ENCODE measurements at places on chromosomes 1 and 21. TPM values are rescaled to one million over a fixed set of nuclear protein-coding genes. Genes with fewer than 3 reads are reported as not detected.
A peak's percentile ranks its signal among the peaks of the same experiment; 100 is the strongest.

DNA sequence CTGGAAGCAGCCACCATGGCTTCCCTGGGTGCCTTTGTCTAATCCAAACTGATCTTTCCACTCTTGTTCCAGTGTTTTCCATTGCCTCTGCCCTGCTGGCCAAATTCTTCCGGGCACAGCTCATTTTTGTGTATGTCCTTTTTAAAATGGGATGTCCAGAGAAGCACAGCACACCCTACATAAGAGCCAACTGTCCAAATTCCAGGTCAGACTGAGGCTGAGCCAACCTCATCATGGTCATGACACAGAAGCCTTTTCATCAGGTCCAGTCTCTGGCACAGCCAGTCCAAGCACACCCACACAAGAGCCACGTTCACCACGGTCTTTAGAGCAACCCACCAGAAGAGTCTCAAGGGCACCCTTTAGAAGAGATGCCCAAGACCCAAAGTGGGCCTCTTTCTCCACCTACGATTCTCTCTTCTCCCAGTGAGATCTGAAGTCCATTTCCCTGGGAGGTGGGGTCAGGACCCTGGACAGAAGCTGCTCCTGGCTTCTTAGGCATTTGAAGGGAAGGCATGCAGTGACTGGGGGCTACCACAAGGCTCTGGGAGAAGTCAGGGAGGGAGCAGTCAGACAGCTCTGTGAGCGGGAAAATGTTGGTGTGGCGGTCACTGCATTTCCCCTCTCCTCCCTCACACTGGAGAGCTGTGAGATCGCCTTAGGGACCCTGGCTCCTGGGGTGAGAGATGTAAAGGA lies 53.2 kb downstream of the SYT2 start:
- no peak for DNase-seq

DNM3 gene
- 4.5 TPM for polyA plus RNA-seq

AMY2B gene
- polyA plus RNA-seq: 28.9 TPM

PTPN7 gene
- 1.6 TPM for polyA plus RNA-seq

GRCh38 chr1:50424884-50425375 lies 1.7 kb upstream of the DMRTA2 start:
- no peak for DNase-seq

DNA sequence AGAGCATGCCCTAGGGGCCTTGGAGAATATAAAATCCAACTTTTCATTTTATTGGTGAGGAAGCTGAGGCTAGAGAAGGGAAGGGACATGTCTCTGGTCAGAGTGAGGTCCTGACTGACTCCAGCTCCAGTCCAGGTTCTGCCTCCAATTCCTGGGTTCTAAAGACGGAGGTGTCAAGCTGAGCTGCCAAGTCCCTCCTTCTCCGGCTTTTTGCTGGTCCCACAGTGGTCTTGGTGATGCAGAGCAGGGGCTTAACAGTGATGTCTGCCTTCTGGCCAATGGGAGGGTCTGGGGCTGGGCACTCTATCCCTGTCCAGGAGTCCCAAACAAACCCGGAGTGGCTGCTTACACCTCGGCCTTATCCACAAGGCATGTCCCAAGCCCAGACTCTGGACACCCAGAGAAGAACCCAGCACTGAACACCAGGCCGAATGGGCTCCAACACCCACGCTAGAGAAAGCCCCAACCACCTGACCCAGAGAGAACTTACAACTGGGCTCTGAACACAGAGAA lies 104.8 kb downstream of the EBNA1BP2 start:
- DNase-seq: no peak

KRTAP11-1 gene
- polyA plus RNA-seq: not detected

GRCh38 chr1:109616391-109616790 lies 3.0 kb downstream of the GNAT2 start:
- DNase-seq: no peak

PCP4 gene
- 13.0 TPM for polyA plus RNA-seq

GRCh38 chr1:111739925-111740765 lies 950 bp upstream of the INKA2 start:
- DNase-seq: peak; percentile 41

DNA sequence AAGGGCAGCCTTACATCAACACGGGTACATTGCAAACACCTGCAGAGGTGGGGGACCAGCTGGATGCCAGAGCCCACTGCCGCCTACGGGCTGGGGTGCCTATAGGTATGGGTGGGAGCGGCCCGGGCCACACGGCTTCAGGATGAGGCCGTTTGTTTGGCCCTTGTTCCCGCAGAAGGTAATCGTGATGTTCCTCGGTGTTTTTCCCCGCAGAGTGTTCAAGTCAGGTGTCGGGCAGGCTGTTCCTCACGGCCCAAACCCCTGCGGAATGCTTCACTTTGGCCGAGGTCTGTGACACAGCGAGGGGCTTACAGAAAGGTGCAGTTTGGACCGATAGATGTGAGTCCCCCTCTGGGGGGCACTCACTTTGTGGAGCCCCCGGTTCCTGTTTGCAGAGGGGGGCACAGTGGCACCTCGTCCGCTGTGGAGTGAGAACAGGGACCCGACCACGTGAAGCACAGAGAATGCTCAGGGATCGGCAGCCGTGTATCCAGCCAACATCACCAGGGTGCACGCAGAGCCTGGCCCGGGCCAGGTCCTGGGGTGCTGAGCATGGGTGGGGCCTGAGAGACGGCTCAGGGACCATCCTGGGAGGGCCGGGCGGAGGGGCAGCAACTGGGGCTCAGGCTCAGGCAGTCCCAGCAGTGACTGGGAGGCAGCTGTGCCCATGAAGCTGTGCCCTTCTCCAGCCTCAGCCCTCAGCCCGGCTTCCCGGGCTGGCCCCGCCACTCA lies 453 bp upstream of the TTLL10 start:
- no peak for DNase-seq

DNA sequence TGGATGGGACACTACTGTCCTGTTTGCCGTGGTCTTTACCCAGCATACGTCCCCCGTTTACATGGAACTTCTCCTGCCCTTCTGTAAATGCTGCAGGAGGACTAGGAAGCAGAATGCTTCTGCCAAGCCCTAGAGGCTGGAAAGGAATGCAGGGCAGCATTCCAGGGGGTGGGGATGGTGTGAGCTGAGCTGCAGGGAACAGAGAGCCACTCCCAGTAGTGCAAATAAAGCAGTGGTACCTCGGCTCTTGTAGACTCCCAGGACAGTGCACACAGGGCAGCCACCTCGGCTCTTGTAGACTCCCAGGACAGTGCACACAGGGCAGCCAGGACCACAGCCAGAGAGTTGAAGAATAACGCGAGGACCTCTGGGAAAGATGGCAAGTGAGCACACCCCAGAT lies 35.4 kb downstream of the PTPRU start:
- DNase-seq: no peak

- DNase-seq: no peak
Measured at GRCh38 chr1:116716391-116716790, 37.8 kb upstream of the CD2 start.

GRCh38 chr1:242405947-242406346 lies 118.5 kb downstream of the PLD5 start:
- DNase-seq: no peak

- DNase-seq: no peak
Measured at GRCh38 chr21:22657781-22658180, 1659.6 kb downstream of the NCAM2 start.

COL11A1 gene
- 4.5 TPM for polyA plus RNA-seq

GRCh38 chr1:86466986-86467385 lies 1.7 kb upstream of the CLCA1 start:
- DNase-seq: no peak

- no peak for DNase-seq
Measured at GRCh38 chr1:241465673-241466072, 53.9 kb downstream of the FH start.

GRCh38 chr1:17093822-17094393 lies 25.3 kb downstream of the PADI2 start:
- no peak for DNase-seq

DNA sequence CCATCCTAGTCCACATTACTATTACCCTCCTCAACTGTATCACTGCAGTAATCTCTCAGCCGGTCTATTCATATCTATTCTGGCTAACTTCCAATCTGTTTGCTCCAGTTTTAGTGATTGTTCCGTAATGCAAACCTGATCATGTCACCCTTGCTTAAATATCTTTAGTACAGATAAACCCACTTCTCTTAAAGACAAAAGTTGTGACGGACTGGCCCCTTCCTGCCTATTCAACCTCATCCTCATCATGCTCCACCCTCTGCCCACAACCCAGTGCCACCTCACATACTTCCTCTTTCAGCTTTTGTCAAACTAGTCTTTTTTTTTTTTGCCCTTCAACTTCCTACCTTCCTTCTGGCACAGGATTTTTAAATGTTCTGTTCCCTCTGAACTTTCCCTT lies 2.8 kb upstream of the C1orf162 start:
- DNase-seq: no peak

DNA sequence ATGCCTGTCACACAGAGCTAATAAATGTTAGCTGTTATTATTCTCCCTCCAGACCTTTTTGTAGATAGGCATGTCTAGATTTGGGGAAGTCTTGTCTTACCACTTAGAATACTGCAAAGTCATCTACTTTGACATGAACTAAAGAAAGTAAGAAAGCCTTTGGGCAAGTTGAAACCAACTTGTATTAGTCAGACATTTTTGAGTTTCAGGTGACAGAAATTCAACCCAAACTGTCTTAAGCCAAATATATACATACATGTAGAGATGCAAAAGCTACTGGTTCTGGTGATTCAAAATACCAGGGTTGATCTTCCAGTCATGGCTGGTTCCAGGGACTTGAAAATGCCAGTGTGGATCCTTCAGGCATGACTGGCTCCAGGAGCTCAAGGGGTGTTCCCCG lies 276.8 kb upstream of the TMEM51 start:
- no peak for DNase-seq

RO60 gene
- 37.7 TPM for polyA plus RNA-seq

DNA sequence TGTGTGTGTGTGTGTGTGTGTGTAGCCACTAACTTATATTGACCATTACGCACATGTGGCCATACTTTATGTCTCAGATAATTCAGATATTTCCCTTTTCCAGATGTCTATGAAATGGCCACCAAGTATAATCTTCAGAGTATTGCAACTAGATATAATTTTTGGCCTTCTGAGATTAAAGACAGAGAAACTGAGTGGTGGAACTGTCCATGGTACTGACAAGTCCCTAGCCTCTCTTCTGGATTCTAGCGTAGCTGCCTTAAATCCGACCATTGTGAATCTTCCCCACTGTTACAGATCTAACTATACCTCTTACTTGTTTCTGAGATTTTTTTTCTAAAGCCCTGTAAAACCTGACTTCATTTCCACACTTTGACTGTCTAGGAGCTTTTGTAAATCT lies 100.0 kb upstream of the SERTAD4 start:
- peak; percentile 12 for DNase-seq

DNA sequence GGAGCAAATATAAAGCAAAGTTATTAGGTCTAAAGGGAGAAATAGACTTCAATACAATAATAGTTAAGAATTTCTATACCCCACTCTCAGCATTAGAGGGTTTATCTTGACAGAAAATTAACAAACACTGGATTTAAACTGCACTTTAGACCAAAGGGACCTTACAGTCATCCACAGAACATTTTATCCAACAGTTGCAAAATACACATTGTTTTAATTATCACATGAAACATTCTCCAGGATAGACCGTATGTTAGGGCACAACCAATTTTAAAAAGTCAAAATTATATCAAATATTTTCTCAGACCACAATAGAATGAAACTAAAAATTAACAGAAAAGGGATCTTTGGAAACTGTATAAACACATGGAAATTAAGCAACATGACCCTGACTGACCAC lies 384.5 kb upstream of the C1orf87 start:
- DNase-seq: no peak

DNA sequence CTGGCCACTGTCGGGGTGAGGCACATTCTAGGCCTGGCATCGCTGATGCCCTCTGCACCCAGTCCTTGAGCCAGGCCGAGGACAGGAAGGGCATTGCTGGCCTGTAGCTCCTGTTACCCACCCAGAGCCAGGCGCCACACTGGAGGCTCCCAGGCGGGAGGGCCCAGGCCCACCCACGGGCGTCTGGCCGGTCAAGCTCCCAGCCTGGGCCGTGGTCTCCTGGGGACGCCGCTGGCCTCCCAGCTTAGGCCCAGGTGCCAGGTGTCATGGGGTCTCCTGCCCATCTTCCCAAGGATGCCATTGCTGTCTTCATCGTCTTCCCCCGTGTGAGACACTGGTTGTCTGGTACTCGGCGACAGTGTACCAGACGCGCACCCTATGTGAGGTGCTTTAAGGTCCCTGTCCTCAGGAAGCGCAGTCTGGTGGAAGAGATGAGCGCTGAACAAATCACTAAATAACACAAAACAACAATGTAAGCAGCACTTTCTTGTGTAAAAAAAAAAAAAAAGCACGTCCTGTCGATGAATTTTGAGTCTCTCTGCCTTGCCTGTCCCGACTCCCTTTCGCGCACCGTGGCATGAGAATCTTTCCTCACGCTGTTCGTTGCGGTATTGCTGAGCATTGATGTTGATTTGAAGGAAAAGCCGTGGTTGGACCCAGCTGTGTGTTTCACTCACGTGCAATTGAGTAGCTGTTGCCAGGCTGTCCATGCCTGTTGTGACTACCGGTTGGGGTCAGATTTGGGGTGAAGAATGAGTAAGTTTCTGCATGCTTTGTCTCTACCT lies 27.0 kb upstream of the TRAPPC10 start:
- no peak for DNase-seq

HMCN1 gene
- 61.5 TPM for polyA plus RNA-seq

DNA sequence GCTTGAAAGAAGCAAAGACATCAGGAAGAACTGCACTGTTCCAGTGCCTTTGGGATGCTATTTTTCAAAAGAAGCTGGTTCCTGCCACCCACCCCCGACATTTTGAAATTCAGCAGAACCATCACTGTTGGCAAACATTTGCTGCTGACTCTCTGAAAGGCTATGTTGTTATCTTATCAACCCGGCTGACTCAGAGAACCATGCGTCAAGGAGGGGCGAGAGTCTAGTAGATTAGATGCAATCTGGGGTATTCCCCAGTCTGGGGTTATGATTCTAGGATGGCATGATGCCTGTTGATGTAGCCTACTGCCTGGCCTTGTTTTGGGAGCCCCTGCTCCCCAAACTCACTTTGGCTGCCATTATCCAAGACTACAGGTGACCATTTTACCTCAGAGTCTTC lies 267.8 kb upstream of the RUNX1 start:
- DNase-seq: no peak

DNA sequence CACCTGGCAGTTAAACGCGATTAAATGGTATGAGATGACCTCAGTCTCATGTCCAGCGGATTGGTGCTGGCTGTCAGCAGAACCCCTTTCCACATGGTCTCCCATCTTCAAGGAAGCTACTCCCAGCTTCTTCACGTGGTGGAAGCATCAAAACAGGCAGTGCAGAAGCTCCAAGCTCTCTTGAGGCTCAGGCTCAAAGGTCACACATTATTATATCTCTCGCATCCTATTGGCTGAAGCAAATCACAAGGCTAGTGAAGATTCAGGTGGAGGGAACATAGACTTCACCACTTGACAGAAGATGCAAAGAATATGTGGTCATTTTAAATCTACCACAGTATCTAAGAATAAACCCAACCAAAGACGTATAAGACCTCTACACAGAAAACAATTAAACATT lies 181.9 kb downstream of the VPS13D start:
- no peak for DNase-seq

SMG5 gene
- polyA plus RNA-seq: 57.6 TPM

All from right renal cortex interstitium (tissue), 3 donors.